C1 segment of cervical spinal cord (tissue), 14 donors: ENCODE measurements at places on chromosomes 5 and 9.

DNA sequence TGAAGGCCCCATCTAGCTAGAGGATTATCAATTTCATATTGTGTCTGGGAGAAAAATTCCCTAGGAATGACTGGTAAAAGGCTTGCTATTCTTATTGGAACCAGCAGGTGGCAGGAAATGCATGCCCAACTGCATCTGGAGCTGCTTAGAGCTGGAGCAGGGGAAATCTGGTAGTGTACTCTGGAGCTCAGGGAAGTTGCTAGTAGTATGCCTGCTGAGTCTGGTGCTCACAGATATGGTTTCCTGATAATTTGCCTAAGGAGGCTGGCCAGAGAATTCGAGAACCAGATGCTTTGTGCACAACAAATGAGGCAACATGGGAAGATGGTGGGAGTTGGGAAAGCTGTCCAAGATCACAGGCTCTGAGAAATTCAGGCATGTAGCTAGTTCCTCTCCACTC, 53.7 kb downstream of the G3BP1 start:
- peak; percentile 34 for DNase-seq

- DNase-seq = no peak
Measured at GRCh38 chr9:136920069-136920468, 24.5 kb downstream of the FBXW5 start.

GRCh38 chr5:141382469-141383294, at the start of gene PCDHGA7:
PCDHGA7 (plus strand) TSS chr5:141382742; CDS start chr5:141382900, 158 bp downstream.
- no peak for DNase-seq

DNA sequence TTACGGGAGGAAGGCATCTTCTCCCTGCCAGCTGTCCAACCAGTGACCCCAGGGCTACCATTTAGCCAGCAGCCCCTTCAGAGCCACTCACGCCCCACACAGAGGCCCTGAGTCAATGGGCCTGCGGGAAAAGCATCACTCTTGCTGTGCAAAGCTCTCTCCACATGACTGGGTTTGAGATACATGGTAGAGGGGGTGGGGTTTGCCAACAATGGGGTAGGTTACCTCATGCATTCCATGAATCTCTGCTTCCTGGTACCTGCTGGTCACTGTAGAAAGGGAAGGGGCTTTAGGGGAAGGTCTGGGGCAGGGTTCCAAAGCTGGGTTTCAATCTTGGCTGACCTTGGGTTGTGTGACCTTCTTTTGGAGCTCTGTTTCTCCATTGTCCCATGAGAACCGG, 22.9 kb upstream of the TTLL11 start:
- DNase-seq = no peak

GRCh38 chr5:105508519-105508918, 1945.9 kb upstream of the NUDT12 start:
- DNase-seq = no peak

DNA sequence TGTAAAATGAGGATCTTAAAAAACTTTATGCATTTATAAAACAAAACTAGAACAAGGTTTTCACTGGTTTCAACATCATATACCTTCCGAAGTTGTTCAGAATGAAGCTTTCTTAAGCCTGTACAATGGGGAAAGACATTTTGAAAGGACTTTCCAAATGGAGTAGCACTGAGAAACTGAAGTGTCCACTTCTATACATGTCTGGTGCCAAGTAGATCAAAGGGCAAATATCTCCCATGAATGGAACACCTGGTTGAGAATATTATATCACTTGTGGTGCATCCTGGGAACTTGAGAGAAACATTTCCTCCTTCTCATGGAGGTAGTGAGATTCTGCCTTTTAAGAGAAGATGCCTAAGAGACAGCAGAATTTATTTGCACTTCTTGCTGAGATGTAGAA, 182.1 kb upstream of the ACTBL2 start:
- DNase-seq = no peak

DNA sequence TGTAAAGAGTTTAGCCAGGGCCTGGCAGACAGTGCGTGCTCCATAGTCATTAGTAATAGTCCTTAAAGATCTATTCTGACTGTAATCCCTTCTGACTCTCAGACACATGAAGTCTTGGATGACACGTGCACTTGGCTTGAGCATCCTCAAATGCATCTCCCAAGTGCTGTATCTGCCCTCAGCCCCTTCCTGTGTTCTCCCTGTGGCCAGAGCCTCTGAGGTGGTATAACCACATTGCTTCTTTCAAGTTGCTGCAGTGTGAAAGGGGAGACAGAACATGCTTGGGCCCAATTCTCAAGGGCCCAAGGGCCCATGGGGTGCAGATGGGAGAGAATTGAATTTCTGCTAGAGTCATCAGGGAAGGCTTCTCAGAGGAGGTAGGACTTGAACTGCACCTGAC, 30.1 kb upstream of the HAND1 start:
- DNase-seq = no peak

DNA sequence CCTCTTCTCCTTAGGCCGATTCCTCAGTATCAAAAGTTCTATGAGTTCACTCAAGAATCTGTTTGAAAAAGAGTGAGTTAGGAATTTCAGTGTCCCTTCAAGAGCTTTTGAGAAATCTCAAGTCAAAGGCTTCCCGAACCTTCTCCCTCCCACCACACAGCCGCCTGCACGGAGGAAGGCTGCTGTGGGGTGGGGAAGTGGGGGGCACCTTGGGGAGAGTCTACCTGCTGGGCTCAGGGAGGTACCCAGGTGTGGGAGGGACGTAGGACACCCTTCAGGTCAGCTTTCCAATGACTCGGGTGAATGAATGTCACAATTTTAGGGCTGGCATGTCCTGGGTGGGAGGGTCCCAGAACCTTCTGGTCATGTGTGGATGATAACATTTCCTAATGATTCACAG, 17.5 kb downstream of the CXCL14 start:
- DNase-seq = no peak

DNA sequence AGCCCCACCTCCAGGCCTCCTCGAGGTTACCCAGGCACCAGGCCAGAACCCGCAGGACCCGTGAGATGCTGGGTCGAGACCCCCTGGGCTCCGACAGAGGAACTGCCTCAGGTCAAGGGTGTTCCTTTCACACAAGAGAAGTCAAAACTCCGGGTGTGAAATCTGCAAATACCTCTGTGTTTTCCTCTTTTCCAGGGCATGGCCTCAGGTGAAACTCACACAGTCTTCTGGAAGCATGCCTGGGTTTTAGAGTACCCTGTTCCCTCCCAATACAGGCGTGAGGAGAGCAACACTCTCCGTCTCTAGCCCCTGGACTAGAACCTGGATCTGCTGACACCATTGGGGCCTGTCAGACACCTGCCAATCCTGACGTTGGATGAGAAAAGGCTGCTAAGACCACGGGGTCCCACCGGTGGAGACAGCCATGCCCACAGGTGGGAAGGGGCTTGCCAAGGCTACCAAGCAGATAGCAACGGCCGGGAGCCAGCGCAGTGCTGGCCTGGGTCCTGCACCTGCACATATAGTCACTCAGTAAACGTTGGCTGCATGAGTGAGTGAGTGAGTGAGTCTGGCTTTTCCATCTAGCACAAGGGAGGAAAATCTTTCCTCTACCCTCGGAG, 182.0 kb upstream of the PPP1R26 start:
- no peak for DNase-seq

- no peak for DNase-seq
Measured at GRCh38 chr9:130264414-130265350, 878 bp upstream of the HMCN2 start.

DNA sequence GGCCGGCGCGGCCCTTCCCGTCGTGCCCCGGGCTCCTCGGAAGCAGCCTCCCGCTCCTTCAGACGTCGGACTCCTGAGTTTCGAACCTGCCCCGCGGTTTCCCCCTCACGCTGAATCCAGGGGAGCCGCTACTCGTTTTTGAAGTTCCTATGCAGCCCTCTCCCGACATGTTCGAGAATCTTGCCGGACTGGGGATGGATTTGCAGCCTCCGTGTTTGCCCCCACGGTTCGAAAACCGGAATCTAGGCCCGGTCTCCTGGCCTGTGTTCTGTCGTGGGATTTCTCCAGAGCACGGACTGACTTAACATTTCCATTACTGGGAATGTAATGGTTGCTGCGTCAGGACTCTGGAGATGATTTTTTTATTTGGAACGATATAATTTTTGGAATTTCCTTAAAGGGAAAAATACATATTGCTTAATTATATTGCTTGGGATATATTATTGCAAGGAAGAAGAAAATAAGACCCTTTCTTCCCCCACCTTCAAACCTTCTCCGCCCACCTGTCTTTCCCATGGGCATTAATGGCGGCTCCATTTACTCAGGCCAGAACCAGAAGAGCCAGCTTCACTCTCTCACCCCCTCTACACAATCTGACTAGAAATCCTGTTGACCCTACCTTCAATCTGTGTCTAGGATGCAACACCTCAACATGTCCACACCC, 8.5 kb upstream of the MGAT1 start:
- DNase-seq = no peak

DNA sequence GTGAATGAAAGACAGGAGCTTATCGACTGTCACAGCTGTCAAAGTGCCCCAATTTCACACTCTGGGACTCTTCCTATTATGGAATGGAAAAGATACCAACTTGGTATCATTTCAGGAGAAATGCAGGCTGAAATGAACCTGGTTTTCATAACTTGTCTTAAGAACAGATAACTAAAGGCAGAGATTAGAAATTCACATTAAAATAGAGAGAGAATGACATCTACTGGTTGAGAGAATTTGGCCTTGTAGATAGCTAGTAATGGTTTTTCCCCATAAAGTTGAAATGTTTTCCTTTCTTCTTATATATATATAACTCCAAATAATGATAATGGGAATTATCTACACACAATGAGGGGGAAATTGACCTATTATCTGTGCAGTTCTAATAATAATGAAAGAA, 600.2 kb upstream of the CCNG1 start:
- DNase-seq = no peak

DNA sequence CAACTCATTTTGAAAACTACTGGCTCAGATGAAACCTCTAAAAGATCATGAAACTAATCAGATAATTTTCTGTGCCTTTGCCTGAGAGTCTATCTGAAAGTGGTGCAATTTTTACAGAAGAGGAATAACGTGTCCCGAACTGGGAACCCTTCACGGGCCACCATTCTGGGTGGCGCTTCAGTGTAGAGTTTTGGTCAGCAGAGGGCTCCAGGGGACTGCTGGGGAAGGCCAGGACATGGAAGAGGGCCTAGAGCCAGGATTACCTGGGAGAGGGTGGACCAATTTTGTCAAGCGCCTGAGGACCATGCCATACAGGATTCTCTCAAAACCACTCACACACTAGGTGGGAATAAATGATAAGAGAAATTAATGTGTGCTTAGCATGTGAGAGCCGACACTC, 49.7 kb upstream of the PLEKHG4B start:
- no peak for DNase-seq
